ENCODE measurements at places on chromosomes 11 and 22. TPM values are rescaled to one million over a fixed set of nuclear protein-coding genes. Genes with fewer than 3 reads are reported as not detected.

The NRGN gene
- not detected for total RNA-seq

GRCh38 chr11:65468874-65469333 lies 29.9 kb upstream of the MALAT1 start:
- peak; percentile 94 for DNase-seq

The HOATZ gene
- not detected for total RNA-seq

DNA sequence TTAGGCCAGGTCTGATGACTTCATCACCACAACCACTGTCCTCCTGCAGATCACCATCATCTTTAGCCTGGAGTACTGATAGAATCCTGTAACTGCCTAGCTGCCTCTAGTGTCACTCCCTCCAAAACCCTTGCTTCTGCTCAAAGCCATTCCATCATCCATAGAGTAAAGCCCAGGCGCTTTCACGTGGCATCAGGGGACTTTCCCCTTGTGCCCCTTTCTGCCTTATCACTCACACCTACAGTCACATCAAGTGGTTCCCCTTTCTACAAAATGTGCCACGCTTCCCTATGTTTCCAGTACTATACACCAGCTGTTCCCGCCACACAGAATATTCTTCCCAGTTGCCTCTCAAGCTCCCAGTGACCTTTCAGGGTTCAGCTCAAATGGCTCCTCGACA lies 75.9 kb downstream of the MN1 start:
- DNase-seq: no peak

GRCh38 chr11:21896746-21897602 lies 295.9 kb upstream of the ANO5 start:
- DNase-seq: no peak

DNA sequence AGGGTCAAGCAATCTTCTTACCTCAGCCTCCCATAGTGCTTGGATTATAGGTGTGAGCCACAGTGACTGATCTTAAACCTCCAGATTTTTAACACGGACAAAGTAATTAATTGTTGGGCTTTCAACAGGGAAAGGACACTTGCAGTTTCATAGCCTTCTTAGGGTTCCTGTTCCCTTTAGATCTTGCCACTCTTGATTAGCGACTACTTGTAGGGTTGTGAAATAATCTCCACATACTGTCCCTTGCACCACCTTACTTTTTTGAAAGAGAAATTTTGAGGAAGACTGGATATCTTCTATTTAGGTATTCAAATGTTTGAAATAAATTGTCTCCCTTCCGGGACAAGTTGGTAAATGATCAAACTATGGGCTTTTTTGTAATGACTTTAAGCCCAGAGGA lies 7.6 kb downstream of the MS4A4E start:
- no peak for DNase-seq

The ADAMTS8 gene
- total RNA-seq: 0.95 TPM

The PANX2 gene
- total RNA-seq: 0.32 TPM

GRCh38 chr11:117634756-117635603 lies 162.0 kb downstream of the DSCAML1 start:
- no peak for DNase-seq

The RFPL1 gene
- not detected for total RNA-seq

The OR10D3 gene
- total RNA-seq: not detected

- DNase-seq: no peak
Measured at GRCh38 chr11:132278801-132279574, 908.6 kb downstream of the NTM start.

- no peak for DNase-seq
Measured at GRCh38 chr11:84128840-84129239, 842.7 kb upstream of the CCDC90B start.

The GRAP2 gene
- 0.60 TPM for total RNA-seq

All from transverse colon (tissue), 4 donors.